ENCODE measurements at places on chromosomes 13 and 19.

DNA sequence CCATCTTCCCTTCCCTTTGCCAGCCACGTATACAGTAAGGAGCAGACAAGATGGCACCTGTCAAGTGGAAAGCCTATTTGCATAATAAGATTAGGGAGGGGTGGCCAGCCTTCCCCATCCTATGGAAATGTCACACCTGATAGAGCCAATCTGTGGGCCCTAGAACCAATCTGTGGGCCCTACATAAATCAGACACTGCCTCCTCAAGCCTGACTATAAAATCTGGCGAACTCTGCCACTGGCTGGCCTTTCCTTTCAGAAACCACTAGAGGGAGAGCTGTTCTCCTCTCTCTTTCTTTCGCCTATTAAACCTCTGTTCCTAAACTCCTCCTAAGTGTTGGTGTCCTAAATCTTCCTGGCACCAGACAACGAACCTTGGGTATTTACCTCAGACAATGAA lies 231.5 kb upstream of the KLHL1 start:
- DNase-seq: no peak

- DNase-seq: no peak
Measured at GRCh38 chr19:48461982-48462655, 6.7 kb downstream of the KCNJ14 start.

DNA sequence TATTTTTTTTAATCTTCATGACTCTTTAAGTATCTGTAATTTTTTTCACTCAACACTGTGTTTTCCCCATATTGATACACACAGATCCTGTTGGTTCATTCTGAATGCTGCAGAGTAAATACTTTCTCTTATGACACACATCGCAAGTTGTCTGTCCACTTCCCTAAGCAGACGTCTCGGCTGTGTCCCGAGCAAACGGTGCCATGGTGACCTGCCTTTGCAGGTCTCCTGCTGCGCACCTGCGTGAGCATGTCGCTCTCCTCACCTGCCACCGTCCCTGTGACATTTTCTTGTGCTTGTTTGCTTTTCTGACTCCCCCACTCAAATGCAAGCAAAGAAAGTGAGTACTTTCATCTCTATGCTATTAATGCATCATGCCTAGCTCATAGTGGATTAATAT lies 57.8 kb downstream of the CCDC70 start:
- no peak for DNase-seq

GRCh38 chr13:46154136-46154801 lies 27.7 kb downstream of the LCP1 start:
- no peak for DNase-seq

DNA sequence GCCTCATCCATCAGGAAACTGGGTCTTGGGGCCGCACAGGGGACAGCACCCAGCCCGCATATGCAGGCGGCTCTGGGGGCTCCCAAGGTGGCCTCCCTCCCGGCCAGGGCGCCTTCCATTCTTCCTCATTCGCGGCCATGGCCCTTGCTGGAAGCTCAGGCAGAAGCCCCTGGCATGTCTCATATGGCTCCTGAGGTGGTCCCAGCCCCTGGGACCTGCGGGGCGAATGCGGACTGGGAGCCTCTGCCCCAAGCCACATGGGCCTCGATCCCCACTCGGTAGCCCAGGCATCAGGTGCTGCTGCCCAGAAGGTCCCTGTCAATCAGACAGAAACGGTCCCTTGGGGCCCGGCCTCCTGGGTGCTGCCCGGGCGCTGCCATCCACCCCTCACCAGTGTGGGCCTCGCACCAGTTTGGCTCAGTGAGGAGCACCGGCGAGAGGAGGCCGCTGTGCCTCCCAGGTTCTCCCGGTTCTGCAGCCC lies 301.6 kb downstream of the TEX29 start:
- DNase-seq: no peak

DNA sequence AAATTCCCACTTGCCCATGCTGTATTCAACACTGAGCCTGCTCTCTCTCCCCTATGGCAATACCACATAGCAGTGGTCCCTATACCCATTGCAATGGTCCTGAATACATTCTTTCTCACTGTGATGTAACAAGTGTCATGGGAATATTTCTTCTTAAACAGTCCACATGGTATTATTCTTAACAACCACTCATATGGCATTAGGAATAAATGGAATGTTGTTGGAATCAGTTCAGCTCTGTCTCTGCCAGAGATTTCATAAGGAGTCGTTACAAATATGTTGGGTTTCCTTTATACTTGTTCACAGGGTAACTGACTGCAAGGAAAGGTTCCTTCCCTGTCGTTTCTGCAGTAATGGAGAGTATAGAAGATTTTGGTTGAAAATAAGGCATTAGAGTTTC lies 128.3 kb upstream of the SPATA13 start:
- no peak for DNase-seq

DNA sequence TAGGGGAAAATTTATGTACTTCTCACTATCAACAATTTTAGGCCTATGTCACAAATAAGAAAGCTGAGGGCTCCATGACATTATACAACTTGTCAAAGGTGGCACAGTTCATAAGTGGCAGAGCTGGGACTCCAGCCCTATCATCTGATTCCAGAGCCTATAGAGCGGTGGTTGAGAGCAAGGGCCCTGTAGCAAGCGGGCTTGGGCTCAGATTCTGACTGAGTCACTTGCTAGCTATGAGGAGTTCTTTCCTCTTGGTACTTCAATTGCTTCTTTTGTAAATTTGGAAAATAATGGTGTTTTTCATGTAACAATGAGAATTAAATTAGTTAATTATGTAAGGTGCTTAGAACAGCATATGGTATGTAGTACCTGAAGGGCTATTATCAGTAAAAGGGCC lies 28.7 kb upstream of the FAM216B start:
- no peak for DNase-seq

GRCh38 chr13:44837250-44837649 lies 152.0 kb downstream of the NUFIP1 start:
- DNase-seq: no peak

DNA sequence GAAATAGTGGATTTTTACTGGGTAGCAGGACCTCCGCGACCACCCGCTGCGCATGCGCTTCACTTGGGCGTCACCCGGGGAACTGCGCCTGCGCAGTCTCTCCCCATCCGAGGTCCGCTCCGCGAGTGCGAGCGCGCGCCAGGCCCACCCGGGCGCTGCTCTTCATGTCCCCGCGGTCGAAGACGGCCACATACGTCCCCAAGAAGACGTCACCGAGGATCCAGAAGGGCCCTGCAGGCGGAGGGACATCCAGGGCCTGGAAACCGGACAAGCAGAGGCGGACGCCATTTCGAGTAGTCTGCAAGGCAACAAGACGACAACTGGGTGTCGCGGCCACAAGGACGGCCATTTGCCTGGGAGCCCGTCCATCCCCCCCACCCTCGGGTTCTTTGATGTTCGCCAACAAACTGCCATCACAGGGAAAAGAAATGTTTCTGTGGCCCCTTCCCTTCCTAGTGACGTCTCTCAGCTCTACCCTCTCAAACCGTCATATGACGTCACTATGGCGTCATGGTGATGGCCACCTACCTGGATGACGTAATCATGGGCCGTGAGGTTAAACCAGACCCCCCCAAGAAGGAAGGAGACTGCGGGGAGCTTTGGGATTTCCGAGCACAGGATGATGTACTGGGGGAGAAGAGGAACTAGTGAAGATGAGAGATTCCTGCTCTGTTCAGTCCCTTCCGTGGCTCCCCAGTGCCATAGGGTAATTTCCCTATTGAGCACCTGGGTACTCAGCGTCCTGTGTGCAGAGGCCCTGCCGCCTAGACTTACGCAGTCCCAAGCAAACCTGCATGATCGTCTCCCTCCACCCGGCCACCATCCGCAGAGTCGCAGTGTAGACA lies 6.7 kb downstream of the NAPSA start:
- DNase-seq: peak; percentile 69

DNA sequence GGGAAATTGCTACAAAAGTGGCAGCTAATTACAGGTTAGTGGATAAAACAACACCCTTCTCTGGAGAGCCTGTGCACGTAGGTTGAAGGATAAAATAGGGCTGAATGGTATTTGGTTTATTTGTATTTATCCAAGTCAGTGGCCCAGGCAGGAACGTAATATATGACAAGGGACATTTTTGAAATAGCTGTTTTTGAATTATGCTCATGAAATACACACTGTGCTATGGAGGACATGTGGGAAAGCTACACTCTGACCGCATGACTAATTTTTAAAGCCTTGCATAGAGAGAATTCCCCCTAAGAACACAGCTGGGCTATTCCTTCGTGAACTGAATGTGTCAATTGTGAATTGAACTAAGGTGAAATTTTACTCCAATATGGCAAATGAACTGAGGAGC lies 292.1 kb upstream of the MAB21L1 start:
- DNase-seq: no peak

- no peak for DNase-seq
Measured at GRCh38 chr19:13507053-13507611, 853 bp upstream of the CACNA1A start.

- DNase-seq: no peak
Measured at GRCh38 chr13:113768018-113768905, 9.2 kb downstream of the TMEM255B start.

GRCh38 chr13:37072024-37072423 lies 12.5 kb upstream of the SUPT20H start:
- DNase-seq: no peak

GRCh38 chr19:56123266-56123891 lies 2.3 kb upstream of the ZNF787 start:
- no peak for DNase-seq

DNA sequence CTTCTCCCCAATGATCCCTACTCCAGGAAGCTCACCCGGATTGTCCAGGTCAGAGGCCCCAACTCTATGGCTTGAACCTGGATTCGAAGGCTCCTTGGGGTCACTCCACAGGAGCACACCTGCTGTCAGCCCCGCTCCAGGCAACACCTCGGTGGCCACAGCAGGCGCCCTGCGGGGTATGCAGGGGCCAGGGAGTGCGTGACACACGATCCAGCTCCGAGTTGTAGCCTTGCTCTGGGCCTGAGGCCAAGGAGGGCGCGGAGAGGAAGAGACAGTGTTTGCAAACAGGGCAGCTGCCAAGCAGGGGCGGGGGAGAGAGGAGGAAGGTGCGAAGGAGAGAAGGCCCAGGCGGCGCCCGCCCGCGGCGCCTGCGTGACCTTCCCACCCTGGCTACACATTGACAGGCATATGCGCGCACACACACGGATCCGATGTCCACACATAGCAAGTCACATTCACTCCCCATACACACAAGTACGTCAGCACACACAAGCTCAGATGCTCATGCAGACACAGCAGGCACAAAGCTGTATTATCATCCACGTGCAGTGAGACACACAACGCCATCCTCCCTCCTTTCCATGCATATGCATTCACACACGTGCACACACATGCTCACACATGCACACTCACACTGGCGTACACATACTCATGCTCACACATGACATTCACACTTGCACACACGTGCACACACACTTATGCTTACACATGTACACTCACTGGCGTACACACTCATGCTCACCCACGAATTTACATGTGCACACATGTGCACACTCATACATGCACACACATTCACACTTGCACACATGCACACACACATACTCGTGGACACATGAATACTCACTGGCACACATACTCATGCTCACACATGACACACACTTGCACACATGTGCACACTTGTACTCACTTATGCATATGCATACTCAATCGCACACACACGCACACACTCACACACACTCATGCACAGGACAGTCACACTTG lies 10.4 kb downstream of the SBK2 start:
- DNase-seq: no peak

GRCh38 chr19:15562861-15563260 lies 52.2 kb upstream of the CYP4F8 start:
- DNase-seq: no peak

GRCh38 chr13:22405891-22406290 lies 735.0 kb downstream of the FGF9 start:
- DNase-seq: no peak

- peak; percentile 36 for DNase-seq
Measured at GRCh38 chr19:10748927-10749434, 31.1 kb downstream of the DNM2 start.

- DNase-seq: no peak
Measured at GRCh38 chr13:29593605-29594297, 1.7 kb downstream of the SLC7A1 start.

GRCh38 chr19:45075301-45076028 lies 813 bp downstream of the ZNF296 start:
- peak; percentile 36 for DNase-seq
